Thoracic aorta endothelial cell (primary cell): ENCODE measurements at places on chromosomes 13 and 19. TPM values are rescaled to one million over a fixed set of nuclear protein-coding genes. Genes with fewer than 3 reads are reported as not detected.

CAPN12 gene
- 0.29 TPM in 1 of 2 replicates, not detected in the other for total RNA-seq

STARD13 gene
- total RNA-seq, result 29.0 and 42.8 TPM in 2 replicates

GNG7 gene
- 0.22 and 0.27 TPM in 2 replicates for total RNA-seq

KHSRP gene
- 148 and 197 TPM in 2 replicates for total RNA-seq

MYH14 gene
- total RNA-seq, result not detected in 2 replicates

PLEKHF1 gene
- 6.6 and 12.3 TPM in 2 replicates for total RNA-seq

ZNF382 gene
- total RNA-seq, result 6.5 and 6.9 TPM in 2 replicates
